Pons (tissue), 1 donor: ENCODE measurements at places on chromosomes 5 and 9.
A peak's percentile ranks its signal among the peaks of the same experiment; 100 is the strongest.

GRCh38 chr9:2086971-2087370, 71.8 kb downstream of the SMARCA2 start:
- DNase-seq: no peak

DNA sequence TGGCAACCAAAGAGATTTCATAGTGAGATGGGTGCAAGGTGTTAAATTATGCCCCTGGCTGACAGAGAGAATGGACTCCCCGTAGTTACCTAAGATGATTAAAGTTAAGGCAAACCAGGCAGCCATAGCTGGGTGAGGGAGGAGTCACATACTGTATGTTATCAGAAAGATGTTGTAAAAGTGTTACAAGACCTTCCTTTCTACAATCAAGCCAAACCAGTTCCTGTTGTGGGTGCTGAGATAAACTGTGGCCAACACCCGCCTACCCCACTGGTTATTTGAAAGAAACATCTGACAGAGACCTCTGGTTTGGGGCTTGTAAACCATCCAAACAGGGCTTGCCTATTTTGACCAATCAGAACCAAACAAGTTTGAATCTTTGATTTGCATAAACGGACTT, 684.7 kb upstream of the NUDT12 start:
- no peak for DNase-seq

DNA sequence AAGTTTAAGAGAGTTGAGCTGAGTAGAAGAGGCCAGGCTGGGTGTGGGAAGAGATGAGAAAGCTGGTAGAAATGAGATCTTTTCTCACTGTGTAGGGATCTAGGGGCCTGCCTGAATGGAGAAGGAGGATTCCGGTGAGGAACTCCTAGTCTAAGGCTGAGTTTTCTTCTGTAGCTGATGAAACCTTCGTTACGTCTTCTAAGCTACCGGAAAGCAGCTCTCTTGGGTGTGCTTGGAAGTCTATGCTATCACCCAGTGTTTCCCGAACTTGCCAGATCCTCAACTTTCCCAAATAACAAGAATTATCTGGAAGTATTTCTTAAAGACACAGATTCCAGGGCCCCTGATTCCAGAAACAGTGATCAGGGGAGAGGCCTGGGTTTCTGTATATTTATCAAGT, 55.4 kb upstream of the TNFSF15 start:
- no peak for DNase-seq

GRCh38 chr9:136014147-136014923, 53.2 kb upstream of the UBAC1 start:
- no peak for DNase-seq

DNA sequence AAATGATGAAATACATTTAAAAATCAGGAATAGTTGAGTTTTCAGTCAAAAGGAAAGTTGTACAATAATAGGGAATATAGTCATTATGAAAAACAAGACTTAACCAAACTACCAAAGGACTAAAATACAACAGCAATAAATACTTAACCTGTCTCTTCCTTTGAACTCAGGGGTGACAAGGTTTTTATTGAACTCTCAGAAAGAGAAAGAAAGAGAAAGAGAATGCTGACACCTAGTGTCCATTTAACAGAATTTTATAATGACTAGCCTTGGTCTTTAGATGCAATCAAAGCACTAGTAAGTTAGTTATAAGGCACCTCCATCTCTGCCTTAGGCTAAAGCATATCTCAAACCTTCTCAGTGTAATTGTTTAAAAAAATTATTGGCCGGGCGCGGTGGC, 47.5 kb downstream of the UIMC1 start:
- DNase-seq: peak; percentile 65

- no peak for DNase-seq
Measured at GRCh38 chr5:69252437-69252836, 17.8 kb downstream of the CDK7 start.

- DNase-seq: no peak
Measured at GRCh38 chr5:82859451-82860140, 217.6 kb downstream of the TMEM167A start.

GRCh38 chr9:99056886-99057664, 47.8 kb upstream of the TGFBR1 start:
- peak; percentile 58 for DNase-seq

DNA sequence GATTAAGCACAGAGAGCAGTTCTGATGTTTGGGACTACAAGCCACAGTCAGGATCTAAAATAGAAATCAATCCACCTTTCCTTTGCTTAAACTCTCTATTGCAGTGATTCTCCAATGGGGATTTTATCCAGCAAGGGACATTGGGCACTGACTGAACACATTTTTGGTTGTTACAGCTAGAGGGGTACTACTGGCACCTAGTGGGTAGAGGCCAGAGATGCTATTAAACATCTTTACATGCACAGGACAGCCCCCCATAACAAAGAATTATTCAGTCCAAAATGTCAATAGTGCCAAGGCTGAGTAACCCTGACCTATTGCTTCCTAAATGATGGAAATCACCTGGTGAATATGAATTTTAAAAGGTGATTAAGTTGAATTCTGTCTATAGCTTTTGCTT, 12.0 kb downstream of the ZNF622 start:
- no peak for DNase-seq

GRCh38 chr5:135355169-135355568, 43.9 kb downstream of the MACROH2A1 start:
- DNase-seq: no peak

DNA sequence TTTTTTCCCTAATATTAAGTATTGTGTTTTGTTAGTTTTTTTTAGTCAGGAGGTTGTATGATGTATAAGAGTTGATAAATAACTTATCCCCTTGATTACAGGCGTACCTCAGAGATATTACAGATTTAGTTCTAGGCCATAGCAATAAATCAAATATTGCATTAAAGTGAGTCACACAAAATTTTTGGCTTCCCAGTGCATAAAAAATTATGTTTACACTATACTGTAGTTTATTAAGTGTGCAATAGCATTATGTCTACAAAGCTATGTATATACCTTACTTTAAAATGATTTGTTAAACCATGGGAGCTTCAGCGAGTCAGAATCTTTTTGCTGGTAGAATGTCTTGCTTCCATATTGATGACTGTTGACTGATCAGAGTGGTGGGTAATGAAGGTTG, 1180.6 kb upstream of the CDH18 start:
- no peak for DNase-seq

- DNase-seq: no peak
Measured at GRCh38 chr9:122180633-122181032, 20.9 kb downstream of the MORN5 start.

- DNase-seq: no peak
Measured at GRCh38 chr5:142128675-142129208, 20.2 kb downstream of the NDFIP1 start.

DNA sequence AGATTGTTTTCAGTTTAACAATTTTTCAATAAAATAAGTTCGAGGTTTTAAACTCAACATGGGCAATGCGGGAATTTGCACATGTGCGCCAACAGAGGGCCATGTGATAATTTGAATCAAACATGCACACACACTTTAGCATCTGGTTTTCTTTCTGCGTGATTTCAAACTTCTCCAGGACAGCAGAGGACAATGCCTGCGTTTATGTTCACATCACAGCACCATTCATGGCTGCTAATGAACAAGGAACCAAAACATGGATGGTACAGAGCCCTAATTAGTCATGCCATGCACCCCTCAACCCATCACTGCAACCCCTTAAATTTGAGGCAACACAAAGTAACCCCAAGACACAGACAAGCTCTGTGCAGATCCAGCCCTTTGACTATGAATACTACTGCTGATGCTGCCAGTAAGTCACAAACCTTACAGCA, 2.8 kb downstream of the SHC3 start:
- DNase-seq: no peak

DNA sequence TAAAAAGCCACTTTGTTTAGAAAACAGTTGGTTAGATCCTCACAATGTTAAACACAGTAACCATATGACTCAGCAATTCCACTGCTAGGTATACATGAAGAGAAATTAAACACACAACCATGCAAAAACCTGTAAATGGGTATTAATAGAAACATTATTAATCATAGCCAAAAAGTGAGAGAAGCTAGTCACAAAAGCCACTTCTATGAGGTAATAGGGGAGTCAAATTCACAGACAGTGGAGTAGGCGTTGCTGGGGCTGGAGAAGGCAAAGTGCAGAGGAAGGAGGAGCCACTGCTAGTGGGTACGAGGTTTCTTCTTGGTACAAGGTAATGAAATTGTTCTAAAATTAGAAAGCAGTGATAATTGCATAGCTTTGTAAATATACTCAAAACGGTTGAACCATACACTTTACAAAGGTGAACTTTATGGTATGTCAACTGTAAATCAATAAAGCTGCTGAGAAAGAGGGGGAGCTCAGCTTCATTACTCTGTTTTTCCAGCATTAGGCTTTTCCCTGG, 364.4 kb downstream of the GADD45G start:
- DNase-seq: no peak
